Astrocyte (in vitro differentiated cells and primary cell): ENCODE measurements at places on chromosomes 2 and 18. TPM values are rescaled to one million over a fixed set of nuclear protein-coding genes. Genes with fewer than 3 reads are reported as not detected.

Gene FOXI3
- 0.60 and 2.3 TPM in 2 replicates for total RNA-seq

Gene TEX44
- not detected in 2 replicates for total RNA-seq

Gene TMEM150A
- total RNA-seq: 20.4 and 22.2 TPM in 2 replicates

Gene TSPYL6
- not detected in 2 replicates for total RNA-seq

Gene NIFK
- total RNA-seq: 66.7 and 75.0 TPM in 2 replicates

Gene FBXO36
- 1.9 and 2.8 TPM in 2 replicates for total RNA-seq

DNA sequence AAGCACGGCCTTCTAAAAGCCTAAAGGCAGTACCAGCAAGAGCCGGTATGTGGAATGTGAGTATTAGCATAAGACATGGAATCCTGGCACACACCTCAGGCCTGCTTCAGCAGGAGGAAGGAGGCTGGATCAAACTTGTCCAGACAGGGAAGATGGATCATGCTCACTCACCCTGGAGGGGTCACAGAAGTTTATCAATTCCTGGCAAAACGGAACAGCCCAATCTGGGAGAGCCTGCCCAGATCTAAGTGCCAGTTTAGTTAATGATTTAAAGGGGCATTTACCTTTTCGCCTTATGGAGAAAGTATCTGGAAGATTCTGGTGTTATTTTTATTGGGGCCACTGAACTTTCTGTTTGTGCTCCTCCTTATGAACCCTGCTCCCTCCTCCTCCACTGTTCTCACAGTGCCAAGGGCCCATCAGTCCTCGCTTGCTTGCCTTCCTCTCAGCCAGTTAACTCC, 58.3 kb upstream of the NFE2L2 start:
- H3K4me1 ChIP-seq: peaks cover 3% of the 10 kb centered on the region
- H3K27me3 ChIP-seq: no peaks in the 10 kb centered on the region
- no peaks in the 10 kb centered on the region for H3K36me3 ChIP-seq
- no peak overlapping the region for H3K27ac ChIP-seq

DNA sequence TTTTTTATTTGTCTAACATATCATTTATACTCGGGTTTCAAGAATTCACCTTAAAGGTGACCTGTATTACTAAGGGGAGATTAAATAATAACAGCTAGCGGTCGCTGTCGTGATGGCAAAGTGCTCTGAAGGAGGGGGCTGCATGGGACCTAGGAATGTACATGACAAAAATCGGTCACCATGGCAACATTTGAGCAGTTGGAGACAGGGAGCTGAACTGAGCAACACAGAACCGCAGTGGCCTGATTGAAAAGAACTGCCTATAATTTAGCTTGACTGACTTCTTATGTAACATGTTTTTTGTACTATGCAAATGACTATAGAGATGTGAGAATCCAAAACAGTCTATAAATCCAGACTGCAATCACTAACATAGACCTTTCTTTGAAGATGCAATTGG, 34.3 kb upstream of the EPHA4 start:
- no peak for DNase-seq
- H3K36me3 ChIP-seq: no peaks in the 10 kb centered on the region
- no peak overlapping the region for H3K27ac ChIP-seq
- H3K27me3 ChIP-seq: peaks cover 3% of the 10 kb centered on the region
- H3K4me3 ChIP-seq: no peak overlapping the region

- no peaks in the 10 kb centered on the region for H3K27me3 ChIP-seq
- H3K4me1 ChIP-seq: peaks cover 6% of the 10 kb centered on the region
- DNase-seq: no peak
- no peak overlapping the region for H3K27ac ChIP-seq
- H3K4me3 ChIP-seq: no peak overlapping the region
- no peaks in the 10 kb centered on the region for H3K36me3 ChIP-seq
Measured at GRCh38 chr2:168525716-168526446, 69.8 kb downstream of the CERS6 start.

- H3K27me3 ChIP-seq: no peaks in the 10 kb centered on the region
- H3K27ac ChIP-seq: no peak overlapping the region
- DNase-seq: no peak
- no peak overlapping the region for H3K4me3 ChIP-seq
- peaks cover 6% of the 10 kb centered on the region for H3K4me1 ChIP-seq
Measured at GRCh38 chr2:43196768-43197587, 29.4 kb downstream of the ZFP36L2 start.

DNA sequence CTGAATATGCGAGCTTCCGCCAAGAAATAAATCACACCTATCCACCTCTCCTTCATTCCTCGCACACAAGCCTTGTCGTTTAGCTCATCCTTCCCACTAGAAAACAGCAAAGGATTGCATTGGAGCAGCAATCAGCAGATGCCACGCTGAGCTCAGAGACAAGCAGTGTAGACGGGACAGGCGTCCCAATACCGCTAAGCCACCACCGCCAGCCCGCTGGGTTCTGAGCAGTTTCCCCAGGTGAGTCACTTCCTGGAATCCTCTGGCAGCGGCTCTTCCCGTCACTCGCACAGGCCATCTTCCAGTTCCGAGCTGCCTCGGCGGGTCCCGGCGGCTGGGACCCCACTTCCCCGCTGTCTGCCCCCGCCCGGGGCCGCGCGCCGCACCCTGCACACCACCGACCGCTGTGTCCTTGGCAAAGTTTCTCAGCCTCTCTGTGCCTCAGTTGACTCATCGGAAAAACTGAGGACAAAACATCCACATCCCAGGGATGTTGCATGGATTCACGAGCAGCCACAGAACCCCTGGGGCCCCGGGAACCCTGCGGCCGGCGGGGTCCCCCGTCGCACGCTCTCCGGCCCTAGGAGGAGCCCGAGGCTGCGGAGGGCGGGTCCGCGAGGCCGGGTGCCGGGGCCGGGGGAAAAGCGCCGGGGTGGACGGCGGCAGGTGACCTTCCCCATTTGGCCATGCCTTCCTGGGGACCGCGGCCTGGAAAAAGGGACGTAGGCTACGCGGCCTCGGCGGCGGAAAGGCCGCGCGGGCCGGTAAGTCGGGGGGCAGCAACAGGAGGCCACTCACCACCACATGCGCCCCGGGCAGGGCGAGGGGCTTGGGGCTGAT, 573 bp downstream of the KDSR start:
- H3K4me3 ChIP-seq: peak overlapping the region; percentile 90
- H3K27ac ChIP-seq: peak overlapping the region; percentile 93
- peaks cover 6% of the 10 kb centered on the region for H3K4me1 ChIP-seq
- H3K36me3 ChIP-seq: peaks cover 6% of the 10 kb centered on the region
- DNase-seq: peak; percentile 63

DNA sequence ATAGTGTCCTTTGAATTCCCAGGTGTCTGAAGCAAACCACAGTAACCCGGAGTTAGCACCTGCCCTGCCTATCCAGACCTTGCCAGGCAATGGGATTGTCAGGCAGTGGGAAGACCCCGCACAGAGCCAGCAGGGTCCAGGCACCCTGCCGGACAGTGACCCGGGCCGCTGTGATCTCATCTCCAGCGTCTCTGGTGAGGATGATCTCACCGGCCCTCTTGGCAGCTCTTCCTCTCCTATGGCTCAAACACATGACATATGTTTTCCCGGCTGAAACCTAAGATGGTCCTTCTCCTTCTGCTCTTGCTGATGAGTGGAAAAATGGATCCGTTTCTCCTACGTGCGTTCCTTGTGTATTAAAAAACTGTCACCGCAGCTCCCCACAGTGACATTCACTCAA, 75.1 kb downstream of the ACOXL start:
- no peak overlapping the region for H3K27ac ChIP-seq
- H3K36me3 ChIP-seq: no peaks in the 10 kb centered on the region
- peaks cover 12% of the 10 kb centered on the region for H3K27me3 ChIP-seq
- H3K4me1 ChIP-seq: no peaks in the 10 kb centered on the region
- H3K4me3 ChIP-seq: no peak overlapping the region
